T follicular helper cell (primary cell): ENCODE measurements at places on chromosomes 12 and 14.
A peak's percentile ranks its signal among the peaks of the same experiment; 100 is the strongest.

GRCh38 chr14:67500981-67501380 lies 12.5 kb upstream of the TMEM229B start:
- DNase-seq, result no peak

GRCh38 chr12:130765186-130765659 lies 49.1 kb upstream of the RIMBP2 start:
- DNase-seq, result no peak

GRCh38 chr12:57521525-57522010 lies 1.1 kb upstream of the MBD6 start:
- peak; percentile 19 for DNase-seq

- DNase-seq, result no peak
Measured at GRCh38 chr14:84826294-84826693, 703.6 kb upstream of the FLRT2 start.

- no peak for DNase-seq
Measured at GRCh38 chr12:67645601-67646000, 2.9 kb upstream of the DYRK2 start.

GRCh38 chr12:92294676-92295440 lies 149.2 kb upstream of the BTG1 start:
- DNase-seq, result no peak

DNA sequence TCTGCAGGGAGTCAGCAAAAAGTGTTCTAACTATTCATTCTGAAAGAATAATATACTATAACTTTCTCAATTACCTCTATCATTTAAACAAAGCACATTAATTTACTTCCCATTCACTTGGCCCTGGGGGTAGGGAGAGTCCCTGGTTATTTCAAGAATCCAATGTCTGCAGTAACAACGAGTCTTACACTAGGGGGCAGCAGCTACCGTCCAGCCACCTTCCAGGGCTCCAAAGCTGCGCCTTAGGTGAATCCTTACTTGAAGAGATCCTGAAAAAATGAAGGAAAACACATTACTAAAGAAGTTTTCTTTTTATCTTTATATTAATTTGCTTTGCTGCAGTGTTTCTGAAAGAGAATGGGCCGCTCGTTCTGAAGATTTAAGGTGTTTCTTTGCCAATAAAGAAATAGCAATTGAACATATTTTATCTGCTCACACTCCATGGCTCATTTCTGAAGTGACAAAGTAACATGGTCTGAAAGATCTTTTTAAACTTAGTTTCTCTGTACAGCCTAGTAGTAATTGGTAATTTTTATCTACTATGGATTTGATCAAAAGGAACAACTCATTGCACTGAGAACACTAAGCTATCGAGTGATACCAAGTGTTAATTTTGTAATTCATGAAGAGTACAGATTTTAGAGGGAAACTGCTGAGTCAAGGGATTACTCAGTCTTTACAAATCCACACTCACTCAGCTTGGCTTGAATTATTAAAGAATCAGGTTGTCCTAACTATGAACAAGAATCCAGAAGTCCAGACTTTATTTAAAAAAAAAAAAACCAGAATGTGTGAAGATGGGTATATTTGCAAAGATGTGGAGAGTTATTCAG lies 27.6 kb downstream of the BHLHE41 start:
- peak; percentile 35 for DNase-seq

DNA sequence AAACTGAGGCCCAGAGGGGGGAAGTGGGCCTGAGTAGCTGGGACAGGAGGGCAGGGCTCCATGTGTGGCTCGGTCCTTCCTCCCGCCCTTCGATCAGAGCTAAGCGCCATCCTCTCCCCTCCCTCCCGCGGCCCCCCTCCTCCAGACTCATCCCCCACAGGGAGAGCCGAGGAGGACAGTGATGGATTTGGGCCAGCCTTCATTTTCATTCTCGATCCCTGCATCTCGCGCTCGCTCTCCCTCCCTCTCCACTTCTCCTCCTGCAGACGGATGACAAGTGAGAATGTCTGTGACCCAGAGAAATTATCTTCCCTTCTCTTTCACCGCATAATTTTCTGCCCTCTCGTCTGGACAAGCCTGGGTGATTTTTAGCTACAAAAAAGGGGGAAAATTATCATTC lies 183.3 kb downstream of the RBM19 start:
- no peak for DNase-seq

- no peak for DNase-seq
Measured at GRCh38 chr12:66746489-66747201, 67.8 kb upstream of the GRIP1 start.

- DNase-seq, result no peak
Measured at GRCh38 chr12:5689773-5690172, 255.3 kb downstream of the ANO2 start.

DNA sequence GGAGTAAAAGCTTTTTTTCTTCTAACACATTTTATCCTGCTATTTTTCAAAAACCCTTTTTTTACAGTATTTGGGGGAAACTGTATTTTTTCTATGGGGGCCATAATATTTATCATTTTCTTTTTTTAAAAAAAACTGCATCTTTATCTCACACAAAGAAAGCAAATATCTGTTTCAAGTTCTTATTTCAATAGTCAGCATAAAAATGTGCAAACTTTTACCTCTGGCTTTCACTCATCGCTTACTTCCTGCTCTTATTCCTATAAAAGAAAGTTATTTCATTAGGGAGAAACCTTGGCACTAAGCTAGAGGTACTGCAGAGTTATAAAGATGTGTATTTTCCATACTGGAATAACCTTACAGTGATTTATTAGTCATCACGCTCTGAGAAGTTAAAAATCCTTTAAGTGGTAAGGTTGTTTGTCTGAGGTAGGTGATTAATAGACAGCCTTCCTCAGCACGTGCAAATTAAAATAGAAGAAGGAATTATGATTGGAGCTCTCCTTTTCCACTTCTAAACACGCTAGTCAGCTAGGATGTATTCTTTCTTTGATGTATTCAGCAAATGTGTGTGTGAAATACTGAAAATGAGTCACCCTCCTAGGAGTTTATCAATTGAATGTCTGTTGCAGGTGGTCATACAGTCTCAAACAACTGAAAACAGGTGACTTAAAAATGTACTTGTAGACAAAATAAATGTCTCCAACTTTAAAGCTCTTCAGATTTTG lies 461.0 kb downstream of the GXYLT1 start:
- no peak for DNase-seq

- no peak for DNase-seq
Measured at GRCh38 chr12:93453633-93454032, 11.9 kb upstream of the UBE2N start.

- DNase-seq, result no peak
Measured at GRCh38 chr12:25283006-25283405, 32.3 kb upstream of the KRAS start.

GRCh38 chr14:37403626-37404025 lies 191.4 kb downstream of the FOXA1 start:
- no peak for DNase-seq

GRCh38 chr14:68623307-68623706 lies 169.6 kb downstream of the ZFP36L1 start:
- DNase-seq, result no peak

DNA sequence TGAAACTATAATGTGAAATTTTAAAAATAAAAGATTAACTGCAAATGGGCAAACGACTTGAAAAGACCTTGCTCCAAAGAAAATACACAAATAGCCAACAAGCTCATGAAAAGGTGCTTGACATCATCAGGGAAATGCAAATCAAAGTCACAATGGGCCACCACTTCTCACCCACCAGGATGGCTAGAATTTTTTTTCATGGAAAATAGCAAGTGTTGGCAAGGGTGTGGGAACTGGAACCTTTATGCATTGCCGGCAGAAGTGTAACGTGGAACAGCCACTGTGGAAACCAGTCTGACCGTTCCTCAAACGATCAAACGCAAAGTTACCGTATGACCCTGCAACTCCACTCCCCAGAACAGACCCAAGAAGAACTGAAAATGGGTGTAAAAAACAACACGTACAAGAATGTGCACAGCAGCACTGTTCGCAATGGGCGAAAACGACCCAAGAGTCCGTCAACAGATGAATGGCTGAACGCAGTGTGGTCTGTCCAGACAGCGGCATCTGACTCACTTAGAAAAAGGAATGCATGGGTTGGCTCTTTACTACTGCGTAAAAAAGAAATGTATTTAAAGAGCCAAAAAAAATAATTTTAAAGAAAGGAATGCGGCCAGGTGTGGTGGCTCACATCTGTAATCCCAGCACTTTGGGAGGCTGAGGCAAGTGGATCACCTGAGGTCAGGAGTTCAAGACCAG lies 40.2 kb downstream of the SCARB1 start:
- DNase-seq, result no peak

GRCh38 chr12:108237272-108237671 lies 101.8 kb downstream of the CMKLR1 start:
- no peak for DNase-seq

DNA sequence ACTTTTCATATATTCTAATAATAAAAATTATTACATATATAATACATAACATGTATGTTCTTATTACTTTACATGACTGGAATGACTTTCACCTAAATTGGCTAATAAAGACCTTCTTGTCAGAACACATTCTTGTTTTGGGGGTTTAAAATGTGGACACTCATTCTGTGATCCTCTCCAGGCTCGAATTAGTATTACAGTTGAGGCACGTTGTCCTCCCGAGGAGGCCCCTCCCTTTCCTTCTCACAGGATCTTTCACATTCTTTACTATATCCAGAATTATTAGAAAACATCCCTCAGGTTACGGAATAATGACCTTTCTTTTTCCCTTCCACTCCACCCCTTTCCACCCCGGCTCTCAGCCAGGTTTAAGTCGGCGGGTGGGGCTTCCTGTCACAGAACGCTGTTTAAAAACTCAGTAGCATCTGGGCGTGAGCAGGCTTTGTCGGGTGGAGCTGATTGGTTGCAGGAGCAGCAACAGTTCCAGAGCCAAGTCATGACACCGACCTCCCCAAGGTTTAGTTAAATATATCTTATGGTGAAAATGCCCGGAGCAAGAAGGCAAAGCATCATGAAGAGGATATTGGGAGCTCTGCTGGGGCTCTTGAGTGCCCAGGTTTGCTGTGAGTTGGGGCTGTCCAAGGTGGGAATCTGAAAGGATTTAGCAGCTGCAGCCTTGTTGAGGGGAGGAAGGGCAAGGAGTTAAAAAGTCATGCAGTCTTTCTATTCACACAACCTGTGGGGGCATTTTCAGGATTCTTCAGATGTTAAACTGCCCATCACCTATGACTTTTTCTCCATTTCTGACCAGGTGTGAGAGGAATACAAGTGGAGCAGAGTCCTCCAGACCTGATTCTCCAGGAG lies 396.7 kb upstream of the OR4E1 start:
- DNase-seq, result peak; percentile 46

- no peak for DNase-seq
Measured at GRCh38 chr12:6279631-6280030, 30.9 kb upstream of the PLEKHG6 start.

- DNase-seq, result no peak
Measured at GRCh38 chr14:88137327-88137726, 132.4 kb downstream of the GPR65 start.

DNA sequence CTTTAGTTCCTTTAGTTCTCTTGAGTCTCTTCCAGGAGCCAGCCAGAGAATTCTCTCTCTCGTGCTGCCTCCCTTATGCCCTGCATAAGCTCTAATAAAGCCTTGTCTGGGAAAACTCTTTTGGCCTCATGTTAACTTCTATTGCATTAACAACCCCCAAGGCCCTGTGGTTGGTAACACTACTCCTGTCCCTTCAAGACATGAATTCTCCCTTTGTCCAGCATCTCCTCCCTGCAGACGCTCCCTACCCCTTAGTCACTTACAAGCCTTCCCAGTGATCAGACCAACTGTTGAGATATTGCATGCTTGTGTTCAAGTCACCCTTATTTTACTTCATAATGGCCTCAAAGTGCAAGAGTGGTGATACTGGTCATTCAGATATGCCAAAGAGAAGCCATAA lies 12.1 kb downstream of the LTBR start:
- no peak for DNase-seq

- DNase-seq, result no peak
Measured at GRCh38 chr14:102323102-102323501, 3.6 kb downstream of the ZNF839 start.

DNA sequence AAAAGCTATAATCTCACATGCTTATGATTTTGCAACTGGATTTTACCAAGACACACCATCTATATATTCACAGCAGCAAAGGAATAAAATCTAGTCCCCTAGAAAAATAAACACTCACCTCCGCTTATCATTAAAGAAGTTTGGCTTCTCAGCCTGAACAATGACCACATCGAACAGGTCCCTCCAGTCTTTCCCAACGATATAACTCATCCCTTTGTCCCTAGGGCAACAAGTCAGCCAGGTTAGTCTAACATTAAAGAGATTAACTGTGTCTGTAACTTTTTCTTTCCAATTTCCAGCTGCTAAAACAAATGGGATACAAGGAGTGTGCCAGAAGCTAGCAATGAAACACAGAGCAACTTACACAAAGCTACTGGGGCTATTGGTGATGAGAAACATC lies 48.0 kb downstream of the NT5DC3 start:
- no peak for DNase-seq

GRCh38 chr14:88533064-88533602 lies 21.7 kb downstream of the PTPN21 start:
- DNase-seq, result no peak

DNA sequence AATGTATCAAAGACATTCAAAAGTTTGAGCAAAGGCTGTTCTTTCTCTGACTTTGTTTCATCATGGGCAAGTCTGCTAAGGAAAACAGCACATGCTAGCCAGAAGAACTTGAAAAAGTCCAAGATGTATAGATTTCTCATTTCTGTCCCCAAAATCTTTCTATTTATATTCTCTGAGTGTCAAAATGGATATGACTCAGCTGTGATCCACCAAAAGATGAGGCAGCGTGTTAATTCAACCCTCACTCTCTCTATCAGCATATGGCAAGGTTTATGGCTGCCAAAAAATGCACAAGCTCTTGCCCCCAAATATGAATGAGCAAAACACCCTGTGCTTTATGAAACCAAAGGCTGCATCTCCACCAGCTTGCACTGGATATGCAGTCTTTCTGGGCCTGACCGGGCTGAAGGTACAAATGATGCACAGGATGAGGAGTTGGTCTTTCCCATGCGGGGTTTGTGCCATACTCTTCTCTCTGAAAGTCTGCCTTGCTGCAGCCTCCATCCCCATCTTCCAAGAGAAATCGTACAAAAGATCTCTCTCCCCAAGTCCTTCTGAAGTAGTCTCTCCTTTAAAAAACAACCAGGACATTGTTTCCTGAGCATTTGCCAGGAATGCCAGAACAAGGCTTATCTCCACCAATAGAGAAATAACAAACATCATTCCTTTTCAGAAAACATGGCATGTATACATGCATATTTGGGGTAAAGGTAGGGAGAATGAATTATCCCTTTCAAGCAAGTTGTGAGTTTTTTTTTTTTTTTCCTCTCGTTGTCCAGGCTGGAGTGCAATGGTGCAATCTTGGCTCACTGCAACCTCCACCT lies 203.4 kb downstream of the TMX1 start:
- DNase-seq, result no peak

- no peak for DNase-seq
Measured at GRCh38 chr12:23686095-23686494, 263.4 kb downstream of the SOX5 start.
